Stimulated activated CD8-positive, alpha-beta memory T cell treated with anti-CD3 and anti-CD28 coated beads, Interleukin-7, amount 100 ng/mL, for 24 hours (primary cell): ENCODE measurements at places on chromosomes 7 and 10.

- DNase-seq: no peak
Observed at GRCh38 chr10:101047268-101047667, 14.5 kb upstream of the KAZALD1 start.

DNA sequence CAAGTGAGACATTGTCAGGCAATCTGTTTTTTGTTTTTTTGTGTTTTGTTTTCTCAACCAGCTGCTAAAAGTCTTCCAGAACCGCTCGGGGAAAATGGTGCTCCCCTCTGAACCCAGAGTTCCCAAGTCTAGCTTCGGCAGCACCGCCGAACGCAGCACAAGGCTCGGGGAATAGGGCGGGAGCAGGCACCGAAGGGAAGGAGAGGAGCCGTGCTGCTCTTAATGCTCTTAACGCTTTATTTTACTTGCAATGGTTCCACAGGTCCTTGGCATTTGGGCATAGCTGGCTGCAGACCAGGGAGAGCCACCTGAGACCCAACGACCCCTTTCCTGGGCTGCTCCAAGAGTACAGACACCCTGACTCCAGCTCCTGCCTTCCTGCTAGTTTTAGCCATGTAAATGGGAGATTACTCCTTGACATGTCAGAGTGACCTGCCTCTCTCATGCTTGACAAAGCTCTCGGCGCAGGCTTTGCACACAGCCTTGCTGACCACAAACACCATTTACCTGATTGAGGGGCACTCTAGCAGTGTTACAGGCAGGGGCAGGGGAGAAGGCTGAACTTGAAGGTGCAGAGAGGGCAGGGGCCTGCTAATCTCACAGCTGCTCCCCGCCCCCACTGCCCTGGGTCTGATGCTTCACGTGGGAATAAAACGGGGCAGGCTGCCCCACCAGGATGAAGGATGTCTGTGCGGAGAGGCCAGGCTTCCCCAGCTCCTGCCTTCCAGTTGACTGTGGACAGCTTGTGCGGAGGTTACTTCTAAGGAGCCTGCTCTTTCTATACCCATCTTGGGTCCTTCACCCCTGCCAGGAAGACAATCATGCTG, 58.6 kb upstream of the EFCAB10 start:
- DNase-seq: no peak

- no peak for DNase-seq
Observed at GRCh38 chr7:114629762-114630161, 215.1 kb downstream of the FOXP2 start.

- DNase-seq: no peak
Observed at GRCh38 chr10:59098831-59099452, 77.5 kb upstream of the PHYHIPL start.

- DNase-seq: no peak
Observed at GRCh38 chr7:156167417-156167807, 355.1 kb upstream of the SHH start.

DNA sequence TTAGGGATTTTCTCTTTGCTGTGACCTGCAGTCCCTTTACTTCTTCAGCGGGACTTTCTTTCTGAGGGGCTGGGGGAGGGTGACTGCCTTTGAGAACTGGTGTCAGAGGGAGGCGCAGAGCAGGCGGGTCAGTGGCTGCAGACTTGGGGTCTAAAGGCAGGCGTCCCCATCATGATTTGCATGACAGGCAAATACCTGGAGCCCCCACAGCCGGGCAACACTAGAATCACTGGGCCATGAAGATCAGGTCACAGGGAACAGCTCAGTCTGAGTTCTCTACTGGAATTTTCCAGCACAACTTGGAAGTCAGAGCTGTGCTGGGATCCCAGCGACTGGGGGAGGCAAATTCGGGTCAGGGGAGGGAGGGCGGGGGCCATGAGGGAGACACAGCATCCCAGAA, 29.2 kb upstream of the PITRM1 start:
- no peak for DNase-seq

GRCh38 chr7:28573059-28573553, 160.8 kb downstream of the CREB5 start:
- no peak for DNase-seq

- DNase-seq: no peak
Observed at GRCh38 chr7:100826514-100827329, 601 bp downstream of the EPHB4 start.

DNA sequence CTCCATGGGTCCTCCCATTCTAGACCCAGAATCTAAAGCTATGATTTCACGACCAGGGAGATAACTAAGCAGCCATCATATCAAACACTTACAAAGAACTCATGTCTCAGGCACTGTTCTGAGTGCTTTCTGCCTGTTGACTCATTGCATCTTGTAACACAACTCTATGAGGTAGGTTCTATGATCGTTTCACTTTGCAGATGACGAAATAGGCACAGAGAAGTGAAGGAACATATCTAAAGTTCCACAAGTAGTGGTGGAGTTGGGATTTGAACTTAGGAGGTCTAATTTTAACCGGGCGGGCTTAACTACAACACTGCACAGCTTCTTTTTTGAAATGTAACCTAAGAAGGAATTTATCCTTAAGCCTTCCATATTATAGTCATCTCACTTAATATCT, 2.9 kb downstream of the RBP4 start:
- DNase-seq: no peak

GRCh38 chr10:98533241-98533640, 86.5 kb upstream of the HPS1 start:
- no peak for DNase-seq

GRCh38 chr7:24723178-24723530, 34.1 kb downstream of the GSDME start:
- no peak for DNase-seq

DNA sequence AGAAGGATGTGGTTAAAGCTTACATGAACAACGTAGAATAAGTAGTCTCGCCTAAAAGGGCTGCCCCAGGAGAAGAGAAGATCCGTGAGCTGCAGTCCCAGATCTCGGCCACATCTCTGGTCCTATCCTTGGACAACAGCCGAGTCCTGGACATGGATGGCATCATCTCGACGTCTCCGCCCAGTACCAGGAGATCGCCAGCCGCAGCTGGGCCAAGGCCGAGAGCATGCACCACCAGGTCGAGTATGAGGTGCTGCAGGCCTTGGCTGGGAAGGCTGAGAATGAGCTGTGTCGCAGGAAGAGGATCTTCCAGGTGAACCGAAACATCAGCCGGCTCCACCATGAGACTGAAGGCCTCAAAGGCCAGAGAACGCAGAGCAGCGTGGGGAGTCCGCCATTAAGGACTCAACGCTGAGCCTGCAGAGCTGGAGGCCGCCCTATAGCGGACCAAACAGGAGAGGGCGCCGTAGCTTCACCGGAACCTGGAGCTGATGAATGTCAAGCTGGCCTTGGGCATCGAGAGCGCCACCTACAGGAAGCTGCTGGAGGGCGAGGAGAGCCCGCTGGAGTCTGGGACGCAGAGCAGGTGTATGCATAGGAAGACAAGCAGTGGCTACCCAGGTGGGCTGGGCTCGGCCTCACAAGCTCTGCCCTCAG, 22.2 kb downstream of the LIPK start:
- DNase-seq: peak; percentile 9

DNA sequence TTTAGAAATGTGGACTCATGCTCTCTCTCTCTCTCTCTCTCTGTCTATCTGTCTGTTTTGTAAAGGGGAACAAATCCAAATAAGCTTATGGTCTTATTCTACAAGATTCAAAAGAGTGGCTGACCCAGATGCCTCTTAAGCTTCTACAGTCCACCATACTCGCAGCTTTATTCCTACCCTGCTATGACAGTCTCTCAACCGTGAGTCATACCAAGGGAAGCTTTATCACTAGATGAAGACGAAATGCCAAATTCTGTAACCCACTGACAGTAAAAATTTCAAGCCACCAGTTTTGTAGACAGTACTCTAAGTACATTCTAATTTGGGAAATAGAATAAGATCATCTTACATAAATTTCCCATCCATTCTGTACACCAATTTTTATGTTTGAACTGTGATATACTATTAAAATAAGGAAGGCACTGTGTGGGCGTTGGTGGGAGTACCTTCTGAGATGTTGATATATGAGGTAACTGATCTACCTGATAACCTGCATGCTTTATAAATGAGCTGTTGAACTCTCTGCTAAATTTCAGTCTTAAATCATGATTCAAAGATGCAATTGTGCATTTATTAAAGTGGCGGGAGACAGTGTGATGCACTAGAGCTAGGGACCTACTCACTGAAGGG, 153.2 kb downstream of the KLF6 start:
- no peak for DNase-seq

DNA sequence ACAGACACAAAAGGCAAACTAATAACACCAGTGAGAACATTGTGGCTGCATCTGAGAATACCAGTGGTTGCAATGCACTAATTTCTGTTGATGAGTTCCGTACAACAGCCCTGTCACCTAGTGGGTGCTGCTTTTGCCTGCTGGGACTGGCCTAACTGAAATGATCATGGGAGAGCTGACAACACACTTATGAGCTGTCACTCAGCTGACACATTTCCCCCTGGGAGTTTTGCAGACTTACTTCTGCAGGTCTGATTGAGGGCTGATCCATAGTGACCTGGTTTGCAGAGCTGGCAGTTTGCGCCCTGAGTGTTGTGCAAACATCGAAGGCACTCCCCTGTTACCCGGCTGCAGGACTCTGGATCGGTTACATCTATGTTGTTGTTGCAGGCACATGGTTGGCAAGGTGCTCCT, 60.6 kb upstream of the LAMB1 start:
- DNase-seq: no peak

- no peak for DNase-seq
Observed at GRCh38 chr10:58104351-58104751, 163.3 kb downstream of the IPMK start.

GRCh38 chr7:27101957-27102580, 414 bp downstream of the HOXA2 start:
- DNase-seq: no peak

DNA sequence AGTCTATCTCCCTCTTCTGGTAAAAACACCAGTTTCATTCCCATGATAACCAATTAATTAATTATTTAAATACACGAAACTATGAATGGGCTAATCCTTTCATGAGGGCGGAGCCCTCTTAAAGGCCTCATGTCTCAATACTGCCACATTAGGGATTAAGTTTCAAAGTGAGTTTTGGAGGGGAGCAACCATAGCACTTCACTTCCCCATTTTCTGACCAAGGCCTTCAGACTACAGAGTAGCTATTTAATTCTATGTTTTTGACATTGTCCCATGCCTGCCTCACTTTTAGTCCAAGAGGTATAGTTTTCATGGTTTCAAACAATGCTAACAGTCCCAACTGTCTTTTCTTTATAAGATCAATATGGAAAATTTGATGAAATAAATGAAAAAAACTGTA, 618.6 kb downstream of the ZWINT start:
- no peak for DNase-seq

DNA sequence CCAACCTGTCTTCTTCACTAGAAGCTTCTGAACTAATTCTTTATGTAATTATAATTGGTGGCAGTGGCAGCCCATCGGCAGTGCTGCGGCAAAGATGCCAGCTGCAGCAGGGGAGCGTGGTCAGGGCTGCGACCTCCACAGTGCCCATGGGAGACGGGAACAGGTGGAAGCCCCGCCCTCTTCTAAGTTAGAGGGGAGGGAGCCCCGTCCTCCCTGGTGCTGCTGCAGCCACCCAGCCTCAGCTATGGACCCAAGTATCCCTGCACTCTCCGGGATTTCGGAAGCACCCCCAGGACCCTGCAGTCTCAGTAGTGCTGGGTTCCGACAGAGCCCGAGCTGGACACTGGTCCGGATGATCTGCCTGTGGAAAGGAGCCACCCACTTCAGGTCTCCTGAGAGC, 117.0 kb upstream of the MBL2 start:
- DNase-seq: no peak

DNA sequence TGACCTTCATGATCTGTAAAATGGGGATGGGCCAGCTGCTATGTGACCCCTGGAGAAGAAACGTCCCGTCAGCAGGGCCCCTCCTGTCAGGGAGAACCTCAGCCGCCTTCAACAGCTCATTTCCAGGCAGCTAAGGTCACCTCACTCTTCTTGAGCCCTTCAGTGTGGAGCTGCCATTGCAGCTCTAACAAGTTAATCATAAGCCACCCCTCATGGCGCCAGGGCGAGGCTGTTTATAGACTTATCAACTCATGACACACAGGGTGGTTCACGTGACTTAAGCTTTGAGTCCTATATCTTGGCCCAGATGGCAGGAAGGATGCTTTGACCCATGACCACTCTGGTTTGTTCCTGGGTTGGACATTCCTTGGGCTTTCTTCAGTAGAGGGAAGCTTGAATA, 315.1 kb downstream of the TNS3 start:
- no peak for DNase-seq

- no peak for DNase-seq
Observed at GRCh38 chr10:78291722-78292121, 258.1 kb downstream of the RPS24 start.

DNA sequence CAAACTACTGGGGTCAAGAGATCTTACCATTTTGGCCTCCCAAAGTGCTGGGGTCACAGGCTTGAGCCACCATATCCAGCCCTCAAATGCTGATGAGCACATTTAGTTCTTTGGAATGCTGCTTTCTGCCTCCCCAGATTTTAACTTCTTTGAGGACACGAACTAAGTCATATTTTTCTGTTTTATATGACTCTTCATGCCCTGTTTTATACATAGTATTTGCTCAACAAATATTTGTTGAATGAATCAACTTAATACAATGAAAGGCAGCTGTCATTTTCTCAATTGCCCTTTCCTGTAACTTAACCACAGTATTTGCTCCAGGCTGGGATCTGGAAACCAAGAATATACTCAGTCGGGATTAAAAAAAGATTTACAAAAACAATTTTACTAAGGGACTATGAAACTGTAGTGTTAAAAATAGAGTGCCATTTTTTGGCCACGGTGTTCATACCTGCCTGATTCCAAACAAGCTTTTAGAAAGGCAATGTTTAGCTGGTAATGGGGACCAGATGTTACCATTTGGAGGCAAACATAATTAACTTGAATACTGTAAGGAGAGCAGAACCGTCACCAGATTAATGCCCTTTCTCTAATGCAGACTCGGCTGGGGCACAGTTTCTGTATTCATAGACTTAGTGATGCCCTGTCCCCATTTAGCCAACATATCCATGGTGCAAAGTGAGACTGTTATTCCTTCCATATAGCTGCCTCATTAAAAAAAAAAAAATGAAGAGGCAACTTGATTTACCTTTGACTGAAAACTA, 117.6 kb downstream of the NRP1 start:
- no peak for DNase-seq

- DNase-seq: no peak
Observed at GRCh38 chr10:128568990-128569945, 443.0 kb upstream of the MKI67 start.

DNA sequence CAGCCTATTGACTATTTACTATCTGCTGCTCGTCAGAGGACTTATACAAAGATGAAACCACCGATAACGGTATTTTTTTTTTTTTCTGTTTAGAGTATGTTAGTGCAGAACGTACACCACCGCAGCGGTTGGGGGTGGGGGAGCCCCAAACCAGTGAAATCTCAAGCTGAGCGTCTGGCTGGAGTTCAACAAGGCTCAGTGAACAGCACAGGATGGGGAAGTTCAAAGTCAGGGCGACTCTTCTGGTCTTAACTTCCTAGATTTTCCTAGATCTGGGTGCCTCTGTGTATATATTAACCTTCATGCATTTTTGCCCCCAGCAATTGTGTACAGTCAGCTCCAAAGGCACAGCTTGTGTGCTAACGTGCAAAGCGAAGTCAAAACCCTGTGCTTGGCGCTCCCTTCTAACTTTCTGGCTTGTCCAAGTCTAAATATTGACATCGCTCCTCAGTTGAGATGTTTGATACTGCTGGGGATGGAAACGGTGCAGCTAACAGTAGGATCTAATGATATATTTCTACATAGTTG, 1.1 kb downstream of the RHOBTB1 start:
- no peak for DNase-seq

GRCh38 chr10:29304264-29304994, 15.6 kb downstream of the LYZL1 start:
- DNase-seq: no peak
